ENCODE measurements at places on chromosomes 5 and 9. TPM values are rescaled to one million over a fixed set of nuclear protein-coding genes. Genes with fewer than 3 reads are reported as not detected.

The HSD17B4 gene
- 149 TPM for total RNA-seq

The ACO1 gene
- 75.0 TPM for total RNA-seq

The FBP2 gene
- not detected for total RNA-seq

The F12 gene
- 0.49 TPM for total RNA-seq

The SHC3 gene
- total RNA-seq: 4.5 TPM

The ADAMTS16 gene
- total RNA-seq: not detected

The FAM169A gene
- total RNA-seq: not detected

The MED22 gene
- 19.7 TPM for total RNA-seq

Measured in cardiac ventricle fibroblast (primary cell).